ENCODE measurements at places on chromosomes 2 and 18. TPM values are rescaled to one million over a fixed set of nuclear protein-coding genes. Genes with fewer than 3 reads are reported as not detected.

DNA sequence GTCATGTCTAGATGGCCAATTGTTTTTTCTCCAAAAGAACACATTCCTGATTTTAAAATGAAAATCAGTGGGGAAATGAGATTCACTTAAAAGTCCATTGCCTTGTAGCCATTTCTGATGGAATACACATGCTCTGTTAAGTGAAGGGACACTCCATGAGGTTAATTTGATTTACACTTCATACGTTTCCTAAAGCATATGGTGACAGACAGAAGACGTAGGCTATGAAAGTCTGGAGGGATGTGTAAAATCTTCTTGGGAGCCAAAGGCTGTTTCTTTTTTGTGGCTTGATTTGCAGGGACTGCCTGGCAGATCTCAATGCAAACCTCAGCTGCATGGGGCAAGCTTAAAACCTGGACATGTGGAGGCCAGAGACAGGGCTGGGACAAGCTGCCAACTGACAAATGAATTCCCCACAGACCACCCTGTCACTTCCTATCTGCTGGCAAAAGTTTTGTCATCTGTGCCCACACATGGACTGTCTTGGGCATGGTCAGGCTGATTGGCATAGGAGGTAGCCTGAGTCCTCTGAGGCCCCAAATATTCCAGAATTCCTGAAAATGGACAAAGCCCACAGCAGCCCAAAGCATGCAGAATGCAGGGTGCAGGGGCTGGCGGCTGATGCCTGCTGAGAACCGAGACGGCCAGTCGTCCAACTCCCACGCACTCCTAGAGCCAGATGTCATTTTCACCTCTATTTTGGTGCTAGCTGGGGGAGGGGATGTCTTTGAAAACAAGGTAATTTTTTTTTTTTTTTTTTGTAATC lies 73.9 kb downstream of the SDC1 start:
- no peak for DNase-seq

- no peak for DNase-seq
Observed at GRCh38 chr2:36839976-36840617, 126.2 kb downstream of the STRN start.

DNA sequence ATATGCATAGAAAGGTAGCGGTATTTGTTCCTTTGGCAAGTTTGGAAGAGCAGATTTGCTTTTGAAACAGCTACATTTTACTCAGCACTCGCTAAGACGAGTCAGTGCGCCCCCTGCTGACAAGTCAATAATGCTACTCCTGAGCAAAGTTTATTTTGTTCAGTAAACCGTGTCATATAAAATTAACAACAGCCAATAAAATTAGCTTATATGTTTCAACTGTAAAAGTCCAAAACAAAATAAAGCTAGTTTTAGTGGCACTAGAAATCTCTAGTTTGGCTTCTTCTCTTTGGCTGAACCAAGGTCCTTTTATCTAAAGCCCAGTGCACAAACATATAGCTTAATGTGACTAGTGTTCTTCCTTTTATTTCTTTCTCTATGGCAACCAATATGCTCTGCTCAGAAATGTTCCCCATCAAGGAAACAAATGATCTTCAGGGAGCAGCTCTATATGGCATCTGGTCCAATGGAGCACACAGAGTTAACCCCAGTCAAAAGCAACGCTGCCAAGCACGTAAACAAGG lies 4.2 kb upstream of the POU3F3 start:
- peak; percentile 61 for DNase-seq

Gene ACADL
- 0.32 TPM for total RNA-seq

- DNase-seq: no peak
Observed at GRCh38 chr2:145644820-145645302, 1124.9 kb upstream of the ZEB2 start.

Gene NIF3L1
- 75.4 TPM for total RNA-seq

GRCh38 chr2:45005261-45006002 lies 3.8 kb downstream of the SIX2 start:
- DNase-seq: no peak

- DNase-seq: no peak
Observed at GRCh38 chr18:3874581-3874980, 424.6 kb downstream of the TGIF1 start.

DNA sequence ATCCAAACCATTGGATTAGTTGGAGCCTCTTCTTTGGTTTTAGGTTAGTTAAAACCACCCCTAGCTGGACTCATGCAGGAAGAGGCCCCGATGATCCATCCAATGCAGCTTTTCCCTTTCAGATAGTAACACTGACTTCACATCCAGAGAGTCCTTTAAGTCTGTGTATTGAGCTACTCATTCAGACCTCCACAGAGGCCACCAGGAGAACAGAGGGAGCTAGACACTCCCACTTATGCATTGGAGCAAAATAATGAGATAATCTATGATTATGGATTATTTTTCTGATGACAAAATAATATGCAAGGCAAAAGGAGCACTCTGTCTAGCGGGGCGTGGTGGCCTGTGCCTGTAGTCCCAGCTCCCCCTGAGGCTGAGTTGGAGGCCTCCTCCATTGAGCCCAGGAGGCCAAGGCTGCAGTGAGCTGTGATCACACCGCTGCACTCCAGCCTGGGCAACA lies 1.6 kb upstream of the ROCK2 start:
- no peak for DNase-seq

Gene BIN1
- total RNA-seq: 50.7 TPM

Gene ATOH8
- total RNA-seq: 0.89 TPM

Gene RGPD3
- 0.05 TPM for total RNA-seq

GRCh38 chr2:111100765-111101162 lies 19.9 kb upstream of the BCL2L11 start:
- no peak for DNase-seq

- DNase-seq: no peak
Observed at GRCh38 chr18:55221622-55222021, 262.4 kb upstream of the CCDC68 start.

Gene HTR2B
- not detected for total RNA-seq

Measured in NCI-H460 (cell line).